ENCODE measurements at places on chromosomes 11 and 22.

DNA sequence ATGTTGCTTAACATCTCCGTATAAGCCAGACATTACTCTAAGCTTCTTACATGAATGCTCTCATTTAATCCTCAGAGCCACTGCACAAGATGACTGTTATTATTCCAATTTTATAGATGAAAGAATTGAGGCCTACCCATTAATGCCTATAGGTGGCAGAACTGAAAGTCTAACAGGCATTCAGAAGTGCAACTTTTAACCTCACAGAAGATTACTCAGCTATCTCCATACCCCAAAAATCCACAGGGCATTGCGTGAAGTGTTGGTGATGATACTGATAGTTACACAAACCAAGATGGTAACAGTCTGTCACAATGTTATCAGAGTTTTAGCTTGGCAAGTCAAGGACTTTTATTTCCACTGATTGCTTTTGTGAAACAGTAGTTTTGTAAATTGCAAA lies 130.5 kb downstream of the ARHGAP42 start:
- DNase-seq = no peak

DNA sequence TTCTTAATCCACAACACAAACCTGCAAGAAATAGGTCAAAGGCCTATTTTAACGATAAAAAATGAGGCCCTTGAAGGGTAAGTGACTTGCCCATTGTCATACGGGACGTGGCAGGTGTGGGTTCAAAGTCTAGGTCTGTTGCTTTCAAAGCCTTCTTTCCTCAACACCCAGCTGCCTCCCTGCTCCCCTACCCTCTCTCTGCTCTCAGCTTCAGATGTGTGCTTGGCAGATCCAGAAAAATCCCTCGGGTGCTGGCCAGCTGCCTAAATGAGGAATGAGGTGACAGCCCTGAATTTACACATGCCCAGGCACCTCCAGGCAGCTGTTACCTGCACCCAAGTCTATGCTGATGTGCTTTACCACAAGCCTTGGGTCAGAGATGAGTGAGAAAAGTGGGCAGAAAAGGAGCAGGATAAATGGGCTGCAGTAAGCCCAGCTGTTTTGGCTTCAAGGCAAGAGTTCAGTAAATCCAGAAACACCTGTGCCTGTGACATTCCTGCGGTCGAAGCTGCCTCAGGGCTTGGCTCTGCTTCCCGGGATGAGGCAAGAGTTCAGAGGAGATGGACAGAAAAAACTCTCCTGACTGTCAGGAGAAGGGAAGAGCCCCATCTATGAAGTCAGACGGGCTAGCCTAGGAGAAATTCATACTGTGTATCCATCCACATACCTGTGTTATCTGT lies 49.9 kb upstream of the LDLRAD3 start:
- no peak for DNase-seq

- no peak for DNase-seq
These were observed 7.6 kb upstream of the CYP2D6 start for GRCh38 chr22:42138122-42138770.

GRCh38 chr22:45554040-45554406 lies 51.3 kb downstream of the FBLN1 start:
- no peak for DNase-seq

All from AG08396 (cell line).